ENCODE measurements at places on chromosomes 3 and 15. TPM values are rescaled to one million over a fixed set of nuclear protein-coding genes. Genes with fewer than 3 reads are reported as not detected.

- no peak for DNase-seq
These were observed 8.0 kb upstream of the SEMA4B start for GRCh38 chr15:90192961-90193786.

GRCh38 chr3:131299836-131300235 lies 81.7 kb upstream of the NUDT16 start:
- no peak for DNase-seq

GRCh38 chr3:73485877-73486330 lies 138.8 kb downstream of the PDZRN3 start:
- no peak for DNase-seq

DNA sequence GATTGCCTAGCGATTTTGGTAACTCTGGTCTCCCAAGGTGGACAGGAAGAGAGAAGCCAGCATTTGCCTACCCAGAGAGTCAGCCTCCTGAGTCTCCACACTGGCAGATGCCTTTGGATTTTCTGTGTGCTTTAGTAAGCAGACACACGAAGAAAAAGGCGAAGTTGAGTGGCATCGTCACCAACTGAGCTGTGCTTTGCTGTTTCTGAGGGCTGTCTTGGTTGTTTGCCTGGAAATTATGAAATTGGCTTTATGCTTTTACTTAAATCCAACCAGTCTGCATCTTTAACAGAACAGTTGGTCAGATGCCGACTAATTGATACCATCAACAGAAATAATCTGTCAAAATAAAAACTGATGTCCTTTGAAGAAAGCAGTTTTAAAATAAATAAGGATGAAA lies 56.0 kb downstream of the CACNA2D3 start:
- DNase-seq = no peak

DNA sequence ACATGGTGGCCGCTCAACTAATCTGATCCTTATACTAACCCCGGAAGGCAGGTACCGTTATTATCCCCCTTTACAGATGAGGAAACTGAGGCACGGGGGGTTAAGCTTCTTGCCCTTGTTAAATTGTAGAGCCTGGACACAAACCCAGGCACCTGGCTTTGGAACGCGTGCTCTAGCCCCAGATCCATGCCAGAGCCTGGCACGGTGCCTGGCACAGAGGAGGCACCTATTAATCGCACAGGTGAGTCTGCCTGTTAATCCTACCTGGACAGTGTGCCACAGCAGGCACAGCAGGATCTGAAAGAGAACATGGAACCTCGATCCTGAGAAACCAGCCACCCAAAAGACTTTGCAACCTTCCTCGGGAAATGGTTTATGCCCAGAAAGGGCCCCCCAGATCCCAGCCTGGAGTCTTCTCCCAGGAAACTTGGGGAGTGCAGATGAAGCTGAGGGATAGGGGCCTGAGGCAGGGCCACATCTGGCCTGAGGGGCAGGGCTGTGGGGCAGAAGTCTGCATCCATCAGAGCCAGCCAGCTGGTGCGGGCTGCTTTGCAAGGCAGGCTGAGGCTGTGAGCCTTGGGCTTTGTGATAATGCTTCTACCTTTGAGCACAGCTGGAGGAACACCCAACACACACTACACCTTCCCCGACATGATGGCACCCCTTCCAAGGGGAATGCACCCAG lies 55.3 kb upstream of the SLC6A1 start:
- no peak for DNase-seq

- DNase-seq = no peak
These were observed 40.2 kb downstream of the CLEC3B start for GRCh38 chr3:45066109-45066801.

DNA sequence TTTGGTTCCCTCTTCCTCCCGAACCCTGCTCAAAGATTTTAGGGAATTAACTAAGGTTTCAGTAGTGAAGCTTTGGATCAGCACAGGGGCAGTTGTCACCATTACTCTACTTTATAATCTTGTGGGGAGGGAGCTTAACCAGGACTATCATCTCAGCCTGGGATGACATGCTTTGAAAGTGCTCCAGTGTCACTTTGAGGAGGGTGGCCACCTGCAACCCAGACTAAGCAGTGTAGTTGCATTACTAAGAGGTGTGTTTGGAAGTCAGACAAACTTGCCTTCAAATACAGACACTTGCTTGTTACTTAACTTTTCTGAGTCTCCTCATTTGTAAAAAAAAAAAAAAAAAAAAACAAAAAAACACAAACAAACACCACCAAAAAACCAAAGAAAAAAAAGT lies 340.3 kb upstream of the TBL1XR1 start:
- no peak for DNase-seq

GRCh38 chr15:72318408-72318942 lies 1.5 kb downstream of the CELF6 start:
- DNase-seq = no peak

DNA sequence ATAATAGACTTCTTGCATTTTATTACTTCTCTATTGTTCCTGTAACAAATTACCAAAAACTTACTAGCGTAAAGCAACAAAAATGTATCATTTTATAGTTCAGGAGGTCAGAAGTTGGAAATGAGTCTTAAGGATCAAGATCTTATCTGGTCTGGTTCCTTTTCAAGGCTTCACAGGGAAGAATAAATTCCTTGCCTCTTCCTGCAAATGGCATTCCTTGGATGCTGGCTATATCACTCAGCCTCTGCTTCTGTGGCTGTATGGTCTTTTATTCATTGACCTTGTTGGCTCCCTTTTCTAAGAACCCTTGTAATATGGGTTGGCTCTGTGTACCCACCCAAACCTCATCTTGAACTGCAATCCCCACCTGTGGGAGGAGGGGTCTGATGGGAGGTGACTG lies 478.4 kb upstream of the THBS1 start:
- no peak for DNase-seq

- DNase-seq = peak; percentile 89
These were observed 187.2 kb downstream of the SHQ1 start for GRCh38 chr3:72661115-72661457.

DNA sequence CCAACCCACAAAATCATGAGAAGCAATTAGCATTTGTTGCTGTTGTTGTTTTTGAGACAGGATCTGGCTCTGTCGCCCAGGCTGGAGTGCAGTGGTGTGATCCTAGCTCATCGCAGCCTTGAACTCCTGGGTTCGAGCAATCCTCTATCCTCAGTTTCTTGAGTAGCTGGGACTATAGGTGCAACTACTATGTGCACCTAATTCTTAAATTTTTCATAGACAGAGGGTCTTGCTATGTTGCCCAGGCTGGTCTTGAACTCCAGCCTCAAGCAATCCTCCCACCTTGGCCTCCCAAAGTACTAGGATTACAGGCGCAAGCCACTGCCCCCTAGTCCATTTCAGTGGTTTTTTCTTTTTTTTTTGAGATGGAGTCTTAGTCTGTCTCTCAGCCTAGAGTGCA lies 18.3 kb downstream of the PARP16 start:
- DNase-seq = no peak

DNA sequence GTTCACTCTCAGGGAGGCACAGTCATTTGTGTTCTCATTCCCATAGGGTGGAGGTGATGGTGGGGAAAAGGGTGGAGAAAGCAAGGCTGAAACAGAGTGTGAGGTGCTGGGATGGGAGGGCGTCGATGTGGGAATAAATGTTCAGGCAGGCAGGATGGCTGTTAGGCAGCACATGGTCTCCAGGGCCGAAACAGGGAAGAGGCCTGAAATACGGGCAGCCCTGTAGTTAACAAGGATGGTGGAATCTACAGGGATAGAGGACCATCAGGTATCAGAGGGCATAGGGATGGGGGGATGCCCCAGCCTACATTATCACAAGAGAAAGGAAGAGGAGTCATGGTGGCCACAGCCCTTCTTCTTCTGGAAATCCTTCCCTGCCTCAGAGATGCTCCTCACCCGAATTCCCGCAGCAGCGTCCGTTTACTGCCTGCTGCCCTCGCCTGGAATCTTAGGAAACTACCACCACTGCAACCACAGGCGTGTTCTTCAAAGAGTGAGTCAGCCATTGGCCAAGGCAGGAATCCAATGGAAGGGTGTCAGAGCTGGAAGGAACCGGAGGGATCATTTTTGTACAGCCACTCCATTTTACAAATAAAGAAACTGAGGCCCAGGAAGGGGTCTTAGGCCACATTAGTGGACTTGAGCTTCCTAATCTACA lies 49.7 kb upstream of the POMGNT2 start:
- peak; percentile 81 for DNase-seq

DNA sequence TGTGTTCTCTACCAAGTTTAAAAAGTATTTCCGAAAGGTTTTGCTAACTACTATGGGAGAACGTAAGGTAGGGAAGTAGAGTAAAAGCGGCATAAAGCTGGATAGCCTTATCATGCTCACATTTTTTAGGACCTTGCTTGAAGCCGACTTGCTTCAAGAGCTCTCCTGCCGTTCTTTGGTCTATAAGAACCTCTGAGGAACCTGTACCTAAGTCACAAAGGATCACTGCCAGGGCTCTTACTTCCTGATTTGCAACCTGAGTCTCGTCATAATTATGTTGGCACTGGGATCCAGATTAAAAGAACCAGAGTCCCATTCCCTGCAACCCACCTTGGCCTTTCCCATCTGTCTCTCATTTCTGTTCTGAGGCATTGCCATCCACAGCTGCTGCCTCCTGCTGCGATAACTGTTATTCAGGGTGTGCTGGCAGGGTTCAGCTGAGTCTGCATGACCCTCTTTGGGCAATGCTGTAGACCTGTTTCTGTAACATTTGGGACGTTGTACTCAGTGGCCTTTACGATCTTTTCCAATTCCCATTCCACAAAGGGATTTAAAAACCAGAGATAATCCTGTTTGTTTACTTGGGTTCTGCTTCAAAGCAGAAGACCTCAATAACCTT lies 131.0 kb upstream of the UMPS start:
- peak; percentile 8 for DNase-seq

DNA sequence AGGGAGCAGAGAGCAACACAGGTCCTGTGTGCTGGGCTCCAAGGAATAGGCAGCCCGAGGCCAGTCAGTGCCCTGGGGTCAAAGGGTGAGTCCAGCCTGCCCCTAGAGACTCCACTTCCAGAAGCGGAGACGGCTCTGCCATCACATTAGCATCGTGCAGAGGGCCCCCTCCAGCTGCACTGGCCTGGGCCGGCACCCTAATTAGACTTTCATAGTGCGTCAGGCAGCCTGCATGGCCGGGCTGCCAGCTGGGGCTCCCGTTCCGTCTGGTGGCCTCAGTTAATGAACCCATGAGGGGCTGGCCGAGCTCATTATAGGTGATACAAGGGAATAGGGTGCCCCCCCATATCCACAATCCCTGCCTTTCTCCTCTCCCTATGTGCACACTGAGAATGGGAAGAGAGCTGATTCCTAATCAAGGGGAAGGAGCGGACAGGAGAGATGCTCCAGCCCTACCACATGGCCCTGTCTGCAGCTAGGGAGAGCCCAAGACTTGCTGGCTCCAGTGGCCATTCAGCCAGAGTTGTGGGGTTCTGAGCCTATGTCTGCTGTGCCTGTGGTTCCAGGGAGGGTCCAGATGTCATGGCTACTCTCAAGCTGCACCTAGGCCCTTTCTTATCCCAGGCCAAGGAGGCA lies 128.0 kb downstream of the SRGAP3 start:
- no peak for DNase-seq

GRCh38 chr15:76451540-76451939 lies 115.0 kb downstream of the ISL2 start:
- no peak for DNase-seq

- DNase-seq = no peak
These were observed 11.3 kb downstream of the GTF2E1 start for GRCh38 chr3:120753810-120754209.

The VPS39 gene
- total RNA-seq = 91.9 TPM

The KPNA1 gene
- total RNA-seq = 21.1 TPM

The ARGFX gene
- not detected for total RNA-seq

The CCR3 gene
- total RNA-seq = not detected

The WDR82 gene
- 42.0 TPM for total RNA-seq

The SLMAP gene
- total RNA-seq = 502 TPM

The CIAO2A gene
- total RNA-seq = 2.4 TPM

The ANKRD63 gene
- total RNA-seq = not detected

The IGDCC3 gene
- total RNA-seq = not detected

The CFAP20DC gene
- not detected for total RNA-seq

The COL7A1 gene
- 22.2 TPM for total RNA-seq

Measured in ascending aorta (tissue), 2 donors.